Right forelimb (tissue), 1 donor: ENCODE measurements at places on chromosomes 7 and 10.
A peak's percentile ranks its signal among the peaks of the same experiment; 100 is the strongest.

DNA sequence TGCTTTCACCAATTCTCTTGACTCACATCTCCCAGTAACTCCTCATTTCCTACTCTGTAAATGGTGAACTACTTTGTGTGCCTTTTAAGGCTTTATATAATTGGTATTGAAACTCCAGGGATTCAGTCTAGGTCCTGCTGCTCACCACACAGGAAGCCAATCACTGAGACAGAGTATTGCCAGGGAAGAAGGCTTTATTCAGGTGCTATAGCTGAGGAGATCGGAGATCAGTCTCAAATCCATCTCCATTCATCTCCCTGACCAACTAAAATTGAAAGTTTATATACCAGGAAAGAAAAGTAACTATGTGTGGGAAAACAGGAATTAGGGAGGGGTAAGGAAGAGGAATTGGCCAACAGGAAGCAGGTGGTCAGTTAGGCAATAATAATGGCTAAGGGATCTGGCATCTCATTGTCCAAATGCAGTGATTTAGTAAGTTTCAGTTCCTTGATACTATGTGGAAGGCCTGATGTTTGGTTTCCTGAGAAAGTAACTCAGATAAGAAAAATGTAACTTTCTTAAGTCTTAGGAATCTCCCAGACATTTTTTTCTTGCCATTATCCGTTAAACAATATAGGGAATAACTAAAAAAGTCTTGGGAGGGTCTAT is 10.2 kb upstream of the SDHAF3 start:
- DNase-seq: no peak

DNA sequence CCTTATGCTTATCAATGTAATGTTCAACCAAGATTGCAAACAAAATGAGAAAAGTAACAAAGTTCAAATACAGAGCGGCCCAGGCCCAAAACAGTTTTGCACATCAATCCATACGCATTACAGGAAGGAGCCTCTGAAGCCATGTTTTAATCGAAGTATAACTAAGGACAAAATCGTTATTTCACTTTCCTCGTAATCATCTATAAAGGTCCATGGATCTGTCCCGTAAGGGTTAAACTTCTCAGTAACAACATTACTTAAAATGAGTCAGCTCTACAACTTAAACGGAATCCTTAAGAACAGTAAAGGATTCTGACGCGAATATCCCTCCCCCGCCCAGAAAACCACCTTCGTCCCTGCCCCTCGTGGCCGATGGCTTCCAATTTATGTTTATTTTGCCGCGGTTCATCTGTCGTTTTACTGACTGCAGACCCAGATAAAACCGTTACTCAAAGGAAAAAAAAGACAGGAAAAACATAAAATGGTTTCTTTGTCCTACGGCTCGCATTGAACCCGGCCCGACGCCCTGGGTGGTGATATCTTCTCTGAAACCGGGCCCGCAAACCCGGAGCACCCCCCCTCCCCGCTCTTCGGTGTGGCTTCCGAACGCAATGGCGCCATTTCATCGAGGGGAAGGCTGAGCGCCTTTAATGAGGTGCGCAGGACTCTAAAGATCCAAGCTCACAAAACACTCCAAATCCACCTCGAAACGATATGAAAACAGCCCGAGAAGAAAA is 1.1 kb downstream of the HNRNPA2B1 start:
- DNase-seq: peak; percentile 83

DNA sequence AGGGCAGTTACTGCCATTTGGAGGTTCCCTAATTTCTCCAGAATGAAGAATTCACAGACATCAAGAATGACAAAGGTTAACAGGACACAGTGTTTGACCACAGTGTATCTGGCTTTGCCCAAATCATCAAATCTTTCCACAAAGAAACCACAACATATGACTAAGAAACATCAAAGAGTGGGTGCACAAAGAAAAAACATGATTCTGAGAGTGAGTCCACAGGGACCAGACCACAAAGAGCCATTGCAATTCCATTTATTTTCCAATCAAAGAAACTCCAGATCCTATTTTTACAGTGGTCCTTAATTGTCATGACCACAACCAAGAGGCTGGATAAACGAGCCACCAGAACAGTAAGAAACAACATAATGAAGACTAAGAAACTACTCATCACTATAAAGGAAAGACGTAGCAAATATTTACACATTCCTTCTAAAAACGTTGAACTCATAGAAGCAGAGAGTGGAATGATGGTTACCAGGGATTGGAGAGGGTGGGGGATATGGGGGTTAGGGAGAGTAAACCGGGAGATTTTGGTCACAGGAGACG is 286.5 kb downstream of the DOCK4 start:
- DNase-seq: no peak

DNA sequence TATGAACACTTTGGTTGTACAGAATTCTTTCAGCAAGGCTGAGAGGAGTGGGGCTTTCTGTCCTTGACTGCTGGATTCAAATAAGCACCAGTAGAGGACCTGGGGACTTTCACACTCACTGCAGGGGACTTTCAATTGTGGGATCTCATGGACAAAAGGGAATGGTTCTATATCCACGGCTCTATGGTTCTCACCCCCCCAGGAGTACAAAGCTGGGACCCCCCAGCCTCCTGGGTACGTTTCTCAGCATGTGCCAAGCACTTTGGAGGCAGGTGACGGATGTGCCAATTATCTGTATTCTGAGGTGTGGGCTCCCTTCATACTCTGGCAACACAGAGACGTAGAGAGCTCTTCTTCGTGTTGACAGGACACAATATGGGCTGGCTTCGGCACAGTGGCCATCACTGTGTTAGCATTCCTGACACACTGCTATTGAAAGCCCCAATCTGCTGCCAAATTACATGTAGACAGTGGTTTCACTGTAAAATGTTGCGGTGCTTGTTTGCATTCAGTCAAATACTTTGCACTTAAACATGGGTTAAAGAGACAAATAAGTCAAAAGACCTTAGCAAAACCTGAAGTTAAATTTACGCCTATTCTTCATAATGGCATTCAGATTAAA is 92.7 kb upstream of the SAMD8 start:
- DNase-seq: no peak

GRCh38 chr10:43273543-43273942 is 6.7 kb upstream of the RASGEF1A start:
- DNase-seq: no peak

- no peak for DNase-seq
Measured at GRCh38 chr7:484356-485101, 35.1 kb downstream of the PDGFA start.

- no peak for DNase-seq
Measured at GRCh38 chr10:4373098-4373497, 452.9 kb upstream of the AKR1E2 start.

DNA sequence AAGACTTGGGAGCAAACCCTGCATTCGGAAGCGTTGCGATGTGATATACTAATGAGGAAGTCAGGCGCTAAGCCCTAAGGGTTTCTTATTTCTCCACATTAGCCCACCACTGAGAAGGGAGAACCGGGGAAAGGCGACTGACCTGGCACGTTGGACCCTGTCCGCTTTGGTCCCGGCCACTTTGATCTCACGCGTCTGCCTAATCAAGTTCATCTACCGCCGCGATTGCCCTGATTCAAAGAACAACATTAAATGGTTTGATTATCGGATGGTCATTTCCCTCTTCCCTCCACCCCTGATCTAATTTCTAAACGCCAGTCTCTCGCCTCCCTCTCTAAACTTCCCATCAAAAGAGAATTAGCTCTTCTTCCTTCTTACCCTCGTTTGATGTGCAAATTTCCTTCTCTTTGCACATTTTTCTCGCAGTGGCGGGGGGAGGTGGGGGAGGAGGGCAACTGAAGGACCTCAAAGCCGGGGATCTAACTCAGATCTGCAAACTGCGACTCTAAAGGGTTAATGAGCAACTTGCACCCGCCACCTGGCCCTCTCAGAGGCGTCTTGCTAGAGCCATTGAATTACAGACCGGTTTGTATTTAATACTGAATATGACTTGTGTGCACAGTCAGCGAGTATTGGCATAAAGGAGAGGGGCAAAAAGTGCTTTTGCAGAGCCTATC is 687 bp upstream of the DKK1 start:
- DNase-seq: peak; percentile 45

- no peak for DNase-seq
Measured at GRCh38 chr7:156673454-156673853, 32.9 kb downstream of the RNF32 start.

GRCh38 chr7:86786376-86786775 is 142.7 kb downstream of the GRM3 start:
- no peak for DNase-seq
